Activated CD4-positive, alpha-beta T cell treated with anti-CD3 and anti-CD28 coated beads, Interleukin-2, Interleukin-4, amounts not matched to agents 100 ng/mL and 50 ng/mL, durations not matched to agents 16 hours and 8 hours (primary cell): ENCODE measurements at places on chromosomes 3 and 15.

- no peak for DNase-seq
Measured at GRCh38 chr3:153277029-153277428, 115.0 kb downstream of the RAP2B start.

DNA sequence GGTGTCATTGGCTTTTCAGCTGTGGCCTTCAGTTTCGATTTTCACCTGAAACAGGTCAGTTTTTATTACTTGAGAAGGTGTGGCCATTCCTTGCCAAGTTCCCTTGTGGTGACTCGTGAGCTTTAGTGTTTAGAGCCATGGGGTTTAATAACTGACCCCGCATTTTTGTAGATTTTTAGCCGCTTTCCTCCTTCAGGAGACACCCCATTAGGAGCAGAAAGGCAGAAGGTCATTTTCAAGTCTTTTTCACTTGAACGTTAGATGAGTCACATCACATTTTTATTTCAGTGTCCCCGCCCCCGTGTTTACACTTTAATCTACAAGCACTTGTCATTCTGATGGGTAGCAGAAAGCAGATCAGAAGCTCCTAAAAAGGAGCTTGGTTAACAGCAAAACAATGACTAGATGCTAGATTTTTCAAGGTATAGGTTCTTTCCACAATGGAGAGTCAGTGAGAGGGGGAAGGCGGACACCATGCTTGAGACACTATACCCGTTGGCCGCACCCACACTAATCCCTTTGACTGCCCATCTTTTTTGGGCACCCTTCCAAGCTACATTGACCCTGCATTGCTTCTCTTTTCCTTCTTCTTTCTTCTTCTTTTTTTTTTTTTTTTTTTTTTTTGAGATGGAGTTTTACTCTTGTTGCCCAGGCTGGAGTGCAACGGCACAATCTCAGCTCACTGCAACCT, 132.7 kb downstream of the GHSR start:
- DNase-seq: no peak

DNA sequence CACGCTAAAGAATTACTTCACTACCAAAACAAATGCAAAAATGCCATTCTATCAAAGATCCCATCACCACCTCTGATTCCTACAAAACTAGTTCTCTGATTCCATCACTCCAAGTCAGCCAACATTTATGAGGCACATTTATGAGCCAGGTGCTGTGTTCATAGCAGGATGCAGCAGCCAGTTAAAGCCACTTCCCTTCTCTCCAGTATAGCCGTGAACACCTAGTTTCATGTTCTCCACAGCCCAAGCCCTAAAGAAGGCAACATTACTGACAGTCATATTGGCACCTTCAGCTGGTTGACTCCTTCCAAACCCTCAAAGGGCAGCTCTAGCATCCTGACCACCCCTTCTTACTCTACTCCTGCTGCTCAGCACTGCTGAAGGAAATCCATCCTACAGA, 36.4 kb downstream of the RYK start:
- DNase-seq: no peak

DNA sequence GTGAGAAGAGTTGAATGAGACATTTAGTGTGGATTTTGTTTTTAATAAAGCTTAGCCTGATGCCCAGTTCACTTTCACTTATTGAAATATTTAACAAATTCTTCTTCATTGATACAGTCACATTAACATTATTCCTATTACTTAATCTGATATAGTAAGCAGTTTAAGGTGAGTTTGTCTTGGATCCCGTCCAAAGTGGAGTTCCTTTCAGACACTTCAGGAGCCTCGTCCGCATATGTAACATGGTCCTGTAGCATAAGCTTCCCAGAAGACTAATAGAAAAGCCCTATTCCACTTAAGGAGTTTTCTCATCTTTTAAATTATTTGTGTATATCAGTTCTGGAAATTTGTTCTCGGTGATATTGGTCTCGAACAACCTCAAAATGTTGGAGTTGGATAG, 39.7 kb upstream of the MLF1 start:
- no peak for DNase-seq

DNA sequence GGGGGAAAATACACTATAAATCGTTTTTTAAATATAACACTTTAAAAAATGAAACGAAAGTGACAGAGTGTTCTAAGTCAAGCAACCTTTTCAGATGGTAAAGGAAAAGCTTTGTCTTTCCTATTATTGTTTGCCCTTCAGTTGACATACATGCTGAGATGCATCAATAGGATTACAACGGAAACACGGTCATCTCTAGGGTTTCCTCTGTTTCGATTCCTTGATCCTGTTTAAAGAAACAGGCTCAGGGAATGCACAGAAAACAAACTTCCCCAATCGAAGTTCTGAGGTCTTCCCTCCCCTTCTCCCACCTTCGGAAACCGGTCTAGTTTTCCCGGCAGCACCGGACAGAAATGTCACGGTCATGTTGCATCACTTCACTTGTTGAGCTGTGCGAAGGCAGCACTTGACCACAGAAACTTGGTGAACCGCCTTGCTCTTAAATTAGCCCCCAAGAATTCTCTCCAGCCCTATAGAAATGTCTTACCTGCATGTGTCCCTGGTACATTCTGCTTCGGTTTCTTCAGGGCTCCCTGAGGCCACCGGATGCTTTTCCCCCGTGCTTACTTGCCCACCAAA, 556 bp downstream of the PEX5L start:
- no peak for DNase-seq
